CMK (cell line): ENCODE measurements at places on chromosomes 7 and 10.

DNA sequence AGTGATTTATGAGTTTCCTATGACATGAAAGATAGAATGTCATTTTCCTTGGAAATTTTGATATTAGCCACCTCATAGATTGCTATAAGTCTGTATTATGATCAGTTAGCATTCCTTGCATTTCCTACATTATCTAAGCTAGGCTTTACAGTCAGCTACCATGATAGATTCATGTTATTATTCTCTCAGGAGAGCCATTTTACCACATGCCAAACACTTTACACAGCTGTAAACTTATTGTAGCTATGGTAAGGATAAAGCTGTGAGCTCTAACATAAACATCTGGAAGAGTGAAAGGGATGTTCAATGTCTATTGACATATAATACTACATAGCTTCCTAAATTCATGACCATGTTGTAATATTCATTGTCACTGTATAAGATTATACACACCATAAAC is 608.0 kb downstream of the PHTF2 start:
- DNase-seq = no peak

GRCh38 chr7:99020413-99020715 is 123.5 kb downstream of the SMURF1 start:
- DNase-seq = no peak

DNA sequence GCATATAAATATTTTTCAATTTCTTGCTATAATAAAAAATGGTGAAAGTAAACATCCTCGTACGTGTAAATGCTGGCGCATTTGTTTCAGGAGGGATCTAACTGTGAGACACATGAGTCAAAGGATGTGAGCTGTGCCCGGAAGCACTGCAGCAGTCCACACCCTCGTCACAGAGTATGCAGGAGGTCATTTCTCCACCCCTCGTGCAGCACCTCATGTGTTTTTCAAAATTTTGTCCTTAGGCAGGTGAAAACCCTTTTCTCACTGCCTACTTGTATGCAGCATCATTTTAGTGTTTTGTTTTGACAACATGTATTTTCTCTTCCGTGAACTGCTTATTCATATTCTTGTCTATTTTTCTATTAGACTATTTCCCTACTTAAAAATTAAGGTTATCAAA is 162.7 kb downstream of the AVL9 start:
- no peak for DNase-seq

- no peak for DNase-seq
Measured at GRCh38 chr7:112214883-112215282, 8.4 kb downstream of the ZNF277 start.

DNA sequence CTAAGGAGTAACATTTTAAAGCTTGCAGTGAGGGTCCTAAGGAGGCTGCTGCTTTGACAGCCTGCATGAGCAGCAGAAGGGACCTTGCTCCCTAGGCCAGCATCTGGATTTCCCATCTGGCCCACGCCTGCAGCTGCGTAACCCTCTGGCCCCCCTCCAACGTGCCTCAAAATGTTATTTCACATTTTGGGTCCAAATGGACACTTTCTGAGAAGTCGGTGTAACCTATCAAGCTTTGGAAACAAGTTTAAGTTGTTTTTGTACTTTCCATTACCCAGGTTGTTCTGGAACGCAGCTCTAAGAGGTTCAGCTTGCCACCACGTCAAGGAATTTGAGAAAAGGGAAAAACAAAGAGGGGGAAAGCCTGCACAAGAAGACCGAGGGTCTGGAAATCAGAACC is 338.3 kb downstream of the KCNMA1 start:
- no peak for DNase-seq

DNA sequence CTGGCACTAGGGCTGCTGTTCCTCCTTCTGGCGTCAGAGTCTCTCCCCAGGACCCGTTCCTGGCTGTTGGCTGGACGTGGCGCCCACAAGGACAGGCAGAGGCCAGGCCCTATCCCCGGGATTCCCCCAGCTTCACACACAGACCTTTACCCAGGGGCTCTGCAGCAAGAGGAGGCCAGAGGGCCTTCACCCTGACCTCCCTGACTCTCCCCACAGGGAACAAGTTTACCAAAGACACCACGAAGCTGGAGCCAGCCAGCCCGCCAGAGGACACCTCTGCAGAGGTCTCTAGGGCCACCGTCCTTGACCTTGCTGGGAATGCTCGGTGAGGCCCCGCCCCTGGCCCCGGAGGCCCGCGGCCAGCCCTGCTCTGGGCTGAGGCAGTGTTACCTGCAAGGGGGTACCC is 82.2 kb downstream of the GTF2IRD1 start:
- DNase-seq = no peak

DNA sequence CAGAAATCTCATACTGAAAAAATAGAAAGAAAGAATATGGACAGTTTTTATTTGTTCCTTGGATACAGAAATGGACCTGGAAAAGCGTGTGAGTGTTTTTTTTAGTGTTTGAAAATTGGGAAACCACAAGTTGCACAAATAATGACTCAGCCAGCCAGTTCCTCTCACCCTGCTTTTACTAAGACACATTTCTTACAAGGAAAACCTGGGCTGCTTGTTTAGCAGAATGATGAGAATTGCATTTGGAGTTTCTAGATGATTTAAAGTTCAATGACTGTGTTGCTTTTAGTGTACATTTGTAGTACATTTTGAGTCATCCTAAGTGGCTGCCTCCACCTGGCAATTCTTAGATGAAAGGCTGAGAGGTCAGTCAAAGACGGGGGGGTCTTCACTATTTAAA is 218.7 kb downstream of the ABCA13 start:
- DNase-seq = no peak

DNA sequence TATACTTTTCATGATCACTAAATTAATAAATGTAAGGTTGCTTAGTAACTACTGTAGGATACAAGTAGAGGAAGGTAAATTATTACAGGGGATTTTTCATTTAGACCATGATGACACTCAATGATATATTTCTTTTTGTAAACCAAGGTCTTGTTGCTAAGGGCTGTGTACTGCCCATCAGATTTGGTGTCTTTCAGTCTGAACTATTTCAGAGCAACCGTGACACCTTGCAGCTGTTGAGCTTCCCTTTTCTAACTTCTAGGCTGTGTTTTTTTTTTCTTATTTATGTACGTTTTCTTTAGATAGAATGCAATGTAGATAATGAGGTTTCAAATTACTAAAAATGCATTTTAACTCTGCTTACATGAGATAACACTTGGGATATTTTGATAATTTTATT is 292.0 kb upstream of the MBL2 start:
- DNase-seq = no peak

- DNase-seq = no peak
Measured at GRCh38 chr7:155145477-155146255, 75.5 kb downstream of the HTR5A start.

DNA sequence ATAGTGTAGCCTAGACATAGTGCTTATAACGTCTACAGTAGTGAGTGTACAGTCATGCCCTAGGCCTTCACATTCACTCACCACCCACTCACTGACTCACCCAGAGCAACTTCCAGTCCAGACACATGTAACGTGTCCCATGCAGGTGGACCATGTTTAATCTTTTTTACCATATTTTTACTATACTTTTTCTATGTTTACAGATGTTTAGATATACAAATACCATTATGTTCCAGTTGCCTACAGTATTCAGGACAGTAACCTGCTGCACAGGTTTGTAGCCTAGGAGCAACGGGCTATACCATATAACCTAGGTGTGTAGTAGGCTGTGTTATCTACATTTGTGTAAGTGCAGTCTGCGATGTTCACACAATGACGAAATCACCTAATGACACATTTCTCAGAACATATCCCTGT is 11.0 kb downstream of the MPP7 start:
- no peak for DNase-seq

- DNase-seq = no peak
Measured at GRCh38 chr10:109696981-109697775, 226.1 kb downstream of the XPNPEP1 start.

- no peak for DNase-seq
Measured at GRCh38 chr7:116240024-116240668, 29.8 kb downstream of the TES start.

- no peak for DNase-seq
Measured at GRCh38 chr10:13788320-13788600, 201.5 kb downstream of the PRPF18 start.

- DNase-seq = no peak
Measured at GRCh38 chr10:96387161-96387560, 28.4 kb upstream of the OPALIN start.

DNA sequence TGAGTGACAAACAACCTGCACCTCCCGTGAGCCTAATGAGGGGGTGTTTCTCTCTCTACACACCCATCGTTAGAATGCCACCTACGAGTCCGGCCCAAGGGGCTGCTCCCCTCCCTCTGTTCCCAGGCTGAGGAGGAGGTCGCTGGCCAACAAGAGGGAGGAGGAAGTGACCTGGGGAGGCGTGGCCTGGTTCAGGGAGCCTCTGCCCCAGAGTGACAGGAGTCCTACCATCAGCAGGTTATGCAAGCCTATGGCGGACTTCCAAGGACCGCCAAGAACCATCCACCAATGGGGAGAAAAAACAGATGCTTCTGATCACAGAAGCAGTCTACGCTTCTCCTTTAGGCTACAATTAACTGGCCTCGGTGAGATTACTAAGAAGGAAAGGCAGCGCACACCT is 12.3 kb upstream of the EGFR start:
- no peak for DNase-seq

- DNase-seq = no peak
Measured at GRCh38 chr7:83629117-83629880, 19.6 kb downstream of the SEMA3E start.

GRCh38 chr10:107619139-107619538 is 454.6 kb upstream of the SORCS1 start:
- no peak for DNase-seq

DNA sequence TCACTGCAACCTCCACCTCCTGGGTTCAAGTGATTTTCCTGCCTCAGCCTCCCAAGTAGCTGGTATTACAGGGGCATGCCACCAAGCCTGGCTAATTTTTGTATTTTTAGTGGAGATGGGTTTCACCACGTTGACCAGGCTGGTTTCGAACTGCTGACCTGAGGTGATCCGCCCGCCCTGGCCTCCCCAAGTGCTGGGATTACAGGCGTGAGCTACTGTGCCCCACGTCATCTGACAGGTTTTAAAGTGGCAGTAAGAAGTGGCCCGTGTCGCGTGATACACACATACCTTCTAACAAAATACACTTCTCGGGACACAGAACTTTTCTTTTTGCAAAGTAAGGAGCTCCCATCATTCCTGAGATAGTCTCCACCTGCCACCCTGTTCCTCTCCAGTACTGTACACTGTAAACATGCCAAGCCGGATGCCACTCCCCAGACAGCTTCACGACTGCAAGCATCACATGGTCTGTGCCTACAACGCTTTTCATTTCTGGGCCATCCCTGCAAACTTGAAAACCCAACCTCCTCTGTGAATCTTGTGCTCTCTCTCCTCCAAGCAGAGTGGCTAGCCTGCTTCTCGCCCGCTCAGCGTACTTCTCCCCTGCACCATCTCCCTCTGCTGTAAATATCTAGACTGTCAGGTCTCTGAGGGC is 256.3 kb upstream of the KLF14 start:
- DNase-seq = no peak

GRCh38 chr10:49663596-49663995 is 15.9 kb upstream of the C10orf53 start:
- DNase-seq = no peak

DNA sequence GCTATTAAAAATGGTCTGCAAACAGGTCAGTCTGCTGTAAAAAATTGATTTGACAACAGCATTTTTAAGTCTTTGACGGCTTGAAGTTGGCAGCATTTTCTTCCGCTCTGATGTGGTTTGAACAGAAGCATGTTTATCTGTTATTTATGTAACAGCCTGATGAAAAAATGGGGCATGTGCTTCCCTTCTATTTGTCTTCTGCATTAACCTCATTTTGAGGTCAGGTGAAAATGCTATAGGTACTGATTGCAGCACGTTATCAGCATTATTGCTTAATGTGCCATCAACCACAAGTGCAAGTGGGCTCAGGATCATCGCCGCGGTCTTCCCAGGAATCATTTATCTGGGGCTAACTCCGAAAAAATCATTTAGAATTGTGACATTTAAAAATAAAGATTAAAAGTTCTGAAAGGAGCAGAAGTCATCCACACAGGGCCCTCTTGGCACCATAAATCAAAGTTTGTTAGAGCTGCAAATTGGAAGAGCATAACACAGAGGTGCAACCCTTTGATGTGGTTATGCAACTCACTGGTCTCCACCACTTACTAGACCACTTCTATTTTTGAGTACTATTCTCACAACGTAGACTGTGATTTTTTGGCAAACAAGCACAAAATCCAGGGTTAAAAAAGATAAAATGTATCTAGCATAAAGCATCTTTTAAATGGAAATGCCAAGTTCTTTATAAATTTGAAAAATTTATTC is 307.7 kb downstream of the MDFIC start:
- no peak for DNase-seq

DNA sequence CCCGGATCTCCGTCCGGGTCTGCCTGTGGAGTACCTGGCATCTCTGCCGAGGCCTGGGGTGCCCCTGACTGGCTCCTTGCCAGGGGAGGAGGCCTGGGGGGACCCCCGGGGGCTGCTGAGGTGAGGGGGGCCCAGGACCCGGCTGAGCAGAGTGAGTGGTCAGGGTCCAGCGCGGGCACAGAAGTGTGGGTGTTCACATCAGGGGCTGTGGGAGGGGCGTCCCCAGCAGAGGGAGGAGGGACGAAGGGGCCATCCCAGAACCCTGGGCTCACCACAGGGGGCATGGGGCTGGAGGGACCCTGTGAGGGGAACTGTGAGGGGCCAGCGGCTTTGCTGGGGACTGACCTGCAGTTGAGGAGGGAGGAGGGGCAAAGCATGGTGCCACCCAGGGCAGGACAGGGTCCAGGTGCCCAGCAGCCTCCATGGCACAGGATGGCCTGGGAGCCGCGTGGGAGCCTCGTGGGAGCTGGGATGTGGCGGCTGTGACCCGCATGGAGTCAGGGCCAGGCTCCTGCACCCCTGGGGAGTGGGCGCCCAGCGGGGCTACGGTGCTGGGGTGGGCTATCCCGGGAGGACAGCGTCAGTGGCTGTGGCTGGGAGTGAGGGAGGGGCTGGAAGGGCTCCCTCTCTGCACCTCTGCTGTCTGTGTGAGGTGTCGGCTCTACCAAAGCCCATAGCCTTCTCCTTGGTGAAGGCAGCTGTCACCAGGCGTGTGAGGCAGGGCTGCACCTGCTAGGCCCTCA is 91.2 kb downstream of the DNAJB6 start:
- DNase-seq = no peak

- DNase-seq = no peak
Measured at GRCh38 chr7:128385988-128386925, 23.5 kb downstream of the IMPDH1 start.

GRCh38 chr7:71695186-71695585 is 563.2 kb downstream of the GALNT17 start:
- no peak for DNase-seq

DNA sequence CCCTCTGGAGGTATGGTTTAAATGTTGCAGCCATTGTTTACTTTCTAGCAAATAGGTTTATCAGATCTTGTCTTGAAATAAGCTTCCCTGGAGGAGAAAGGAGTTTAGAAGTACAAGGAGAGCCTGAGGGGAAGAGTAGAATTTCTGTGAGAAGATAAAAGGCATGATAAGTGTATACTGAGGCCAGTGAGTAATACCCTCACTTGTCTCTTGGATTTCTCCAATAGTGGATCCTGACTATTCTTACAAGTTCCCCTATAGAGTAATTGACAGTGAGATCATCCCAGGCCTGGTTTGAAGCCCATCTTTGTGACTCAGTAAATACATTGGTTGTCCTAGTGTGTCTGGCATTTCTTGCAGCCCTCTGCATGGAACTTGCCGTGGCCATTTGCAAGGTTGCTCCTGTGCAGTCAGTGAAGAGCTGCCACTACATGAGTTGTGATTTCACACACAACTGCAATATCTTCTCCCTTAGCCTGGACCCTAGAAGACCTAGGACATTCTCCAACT is 41.6 kb downstream of the CHN2 start:
- no peak for DNase-seq

GRCh38 chr10:3169271-3169670 is 3.3 kb downstream of the PITRM1 start:
- no peak for DNase-seq
